ENCODE measurements at places on chromosomes 12 and 14. TPM values are rescaled to one million over a fixed set of nuclear protein-coding genes. Genes with fewer than 3 reads are reported as not detected.

The ACOT4 gene
- polyA plus RNA-seq: 3.9 TPM

The SIX1 gene
- 0.92 TPM for polyA plus RNA-seq

The KRT72 gene
- polyA plus RNA-seq: not detected

The PAPOLA gene
- 68.5 TPM for polyA plus RNA-seq

DNA sequence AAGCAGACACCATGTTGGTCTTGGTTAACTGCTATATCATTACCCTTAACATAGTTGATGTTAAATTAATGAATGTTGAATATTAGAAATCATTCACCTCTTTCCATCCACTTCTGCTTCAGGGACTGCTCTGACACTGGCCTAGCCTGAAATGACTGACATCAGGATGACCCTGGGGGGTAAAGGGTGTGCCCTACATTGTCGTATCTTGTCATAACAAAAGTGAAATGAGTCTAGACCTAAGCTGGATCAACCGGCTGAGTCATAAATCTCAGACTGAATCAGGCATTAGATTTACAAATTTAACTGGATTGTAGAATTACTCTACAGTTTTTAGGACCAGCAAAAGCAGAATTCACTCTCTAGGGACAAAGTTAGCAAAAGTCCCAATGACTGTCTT lies 35.3 kb downstream of the KICS2 start:
- no peaks in the 10 kb centered on the region for H3K36me3 ChIP-seq
- no peak overlapping the region for H3K4me3 ChIP-seq
- H3K27ac ChIP-seq: no peak overlapping the region
- H3K27me3 ChIP-seq: no peaks in the 10 kb centered on the region
- H3K4me1 ChIP-seq: no peaks in the 10 kb centered on the region

The SLC5A8 gene
- polyA plus RNA-seq: 0.10 TPM

All from ovary (tissue), 10 donors.